ENCODE measurements at places on chromosomes 6 and 20. TPM values are rescaled to one million over a fixed set of nuclear protein-coding genes. Genes with fewer than 3 reads are reported as not detected.

DNA sequence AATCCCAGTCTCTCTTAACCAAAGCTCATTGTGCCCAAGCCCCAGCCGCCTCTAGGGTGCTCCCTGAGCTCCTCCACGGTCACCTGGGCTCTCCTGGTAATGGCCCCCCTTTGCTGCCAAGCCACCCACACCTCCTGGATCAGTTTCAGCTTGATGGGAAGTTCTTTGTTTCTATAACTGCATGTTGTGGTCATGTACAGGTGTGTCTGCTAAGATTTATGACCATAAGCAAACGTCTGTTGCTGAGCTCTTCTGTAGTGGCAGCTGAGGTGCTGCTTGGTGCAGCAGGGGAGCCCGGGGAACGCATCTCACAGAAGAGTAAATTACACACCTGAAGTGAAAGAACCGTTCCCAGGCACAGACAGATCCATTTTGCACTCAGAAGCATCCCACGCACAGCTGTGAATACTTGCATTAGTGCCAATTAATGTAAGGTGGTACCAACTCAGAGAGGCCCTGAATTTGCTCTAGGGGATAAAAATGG, 194.6 kb upstream of the ARID1B start:
- H3K4me1 ChIP-seq: no peaks in the 10 kb centered on the region
- H3K36me3 ChIP-seq: no peaks in the 10 kb centered on the region
- peaks cover 13% of the 10 kb centered on the region for H3K27me3 ChIP-seq
- DNase-seq: no peak
- no peak overlapping the region for H3K4me3 ChIP-seq

DNA sequence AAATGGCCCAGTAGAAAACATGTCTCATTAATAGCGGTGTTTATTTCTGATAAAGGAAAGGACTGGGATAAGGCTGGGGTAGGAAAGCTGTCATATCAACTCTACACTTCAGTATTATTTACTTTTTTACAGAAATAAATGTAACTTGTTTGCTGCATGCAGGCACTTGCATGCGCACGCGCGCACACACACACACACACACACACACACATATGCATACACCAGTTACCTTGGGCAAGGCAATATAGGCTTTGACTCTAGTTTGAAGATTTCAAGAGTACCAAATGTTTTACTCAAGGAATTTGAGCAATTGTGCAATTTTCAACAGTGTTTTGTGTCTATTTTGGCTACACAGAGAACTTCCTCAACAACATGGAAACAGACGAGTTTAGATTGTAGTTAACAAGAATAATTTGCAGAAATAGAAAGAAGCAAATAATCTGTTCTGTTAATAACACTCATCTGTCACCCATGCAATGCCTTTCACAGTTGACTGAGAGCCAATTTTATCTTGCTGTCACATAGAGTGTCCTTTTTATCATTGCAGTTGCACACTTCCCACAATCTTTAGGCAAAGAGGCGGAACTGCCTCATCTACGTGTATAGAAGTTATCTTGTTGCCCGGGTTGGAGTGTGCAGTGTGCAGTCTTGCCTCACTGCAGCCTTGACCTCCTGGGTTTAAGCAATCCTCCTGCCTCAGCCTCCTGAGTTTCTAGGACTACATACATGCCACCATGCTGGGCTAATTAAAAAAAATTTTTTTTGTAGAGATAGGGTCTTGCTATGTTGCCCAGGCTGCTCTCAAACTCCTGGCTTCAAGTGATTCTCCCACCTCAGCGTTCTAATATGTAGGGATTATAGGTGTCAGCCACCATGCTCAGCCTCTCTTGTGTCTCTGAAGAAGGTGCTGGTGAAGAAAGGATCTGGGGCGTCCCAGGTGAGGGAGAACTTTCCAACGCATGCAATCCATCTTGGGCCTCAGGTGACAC, 74.8 kb upstream of the SHLD1 start:
- no peak for DNase-seq
- no peaks in the 10 kb centered on the region for H3K27me3 ChIP-seq
- H3K36me3 ChIP-seq: no peaks in the 10 kb centered on the region
- peaks cover 5% of the 10 kb centered on the region for H3K4me1 ChIP-seq

GRCh38 chr6:7316658-7317533, 3.9 kb upstream of the SSR1 start:
- peaks cover 11% of the 10 kb centered on the region for H3K4me1 ChIP-seq
- H3K27ac ChIP-seq: no peak overlapping the region
- DNase-seq: no peak
- H3K36me3 ChIP-seq: no peaks in the 10 kb centered on the region
- H3K27me3 ChIP-seq: no peaks in the 10 kb centered on the region
- no peak overlapping the region for H3K4me3 ChIP-seq

- no peak overlapping the region for H3K27ac ChIP-seq
- peaks cover 8% of the 10 kb centered on the region for H3K36me3 ChIP-seq
- H3K4me1 ChIP-seq: peaks cover 20% of the 10 kb centered on the region
- DNase-seq: no peak
- H3K27me3 ChIP-seq: no peaks in the 10 kb centered on the region
- no peak overlapping the region for H3K4me3 ChIP-seq
Observed at GRCh38 chr6:111502154-111502553, 19.1 kb upstream of the REV3L start.

- H3K4me1 ChIP-seq: no peaks in the 10 kb centered on the region
- H3K36me3 ChIP-seq: no peaks in the 10 kb centered on the region
- no peak overlapping the region for H3K4me3 ChIP-seq
- no peak overlapping the region for H3K27ac ChIP-seq
Observed at GRCh38 chr6:113011389-113011788, 664.3 kb downstream of the RFPL4B start.

DNA sequence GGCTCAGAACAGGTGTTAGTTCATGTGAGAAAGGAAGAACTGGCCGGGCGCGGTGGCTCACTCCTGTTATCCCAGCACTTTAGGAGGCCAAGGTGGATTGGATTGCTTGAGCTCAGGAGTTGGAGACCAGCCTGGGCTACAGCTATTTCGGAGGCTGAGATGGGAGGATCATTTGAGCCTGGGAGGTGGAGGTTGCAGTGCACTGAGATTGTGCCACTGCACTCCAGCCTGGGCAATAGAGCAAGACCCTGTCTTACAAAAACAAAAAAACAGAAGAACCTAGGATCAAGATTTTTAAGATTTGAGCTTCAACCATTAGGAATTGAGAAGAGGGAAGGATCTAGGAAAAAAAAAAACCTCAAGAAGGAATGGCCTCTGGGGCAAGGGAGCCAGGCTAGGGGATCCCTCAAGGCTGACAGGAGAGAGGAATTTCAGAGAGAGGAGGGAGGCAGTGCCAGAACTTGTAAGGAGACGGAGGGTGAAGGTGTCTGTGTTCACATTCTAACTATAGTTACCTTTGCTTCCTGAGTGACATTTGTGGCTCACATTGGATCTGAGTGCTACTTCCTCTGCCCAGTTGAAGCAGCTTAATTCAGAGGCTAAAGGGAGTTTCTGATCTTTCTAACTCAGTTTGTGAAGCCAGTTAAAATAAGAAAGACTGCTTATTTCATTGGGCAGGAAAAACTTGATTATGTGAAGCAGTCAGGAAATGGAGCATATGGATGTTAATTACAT, 26.1 kb downstream of the CHMP4B start:
- H3K27ac ChIP-seq: peak overlapping the region; percentile 90
- H3K4me3 ChIP-seq: no peak overlapping the region
- no peak for DNase-seq
- peaks cover 5% of the 10 kb centered on the region for H3K36me3 ChIP-seq
- no peaks in the 10 kb centered on the region for H3K27me3 ChIP-seq
- H3K4me1 ChIP-seq: peaks cover 64% of the 10 kb centered on the region

- peak overlapping the region; percentile 97 for H3K4me3 ChIP-seq
- DNase-seq: no peak
- peaks cover 32% of the 10 kb centered on the region for H3K4me1 ChIP-seq
- no peaks in the 10 kb centered on the region for H3K27me3 ChIP-seq
- H3K27ac ChIP-seq: peak overlapping the region; percentile 98
Observed at GRCh38 chr6:119076173-119076572, 2.3 kb downstream of the FAM184A start.

DNA sequence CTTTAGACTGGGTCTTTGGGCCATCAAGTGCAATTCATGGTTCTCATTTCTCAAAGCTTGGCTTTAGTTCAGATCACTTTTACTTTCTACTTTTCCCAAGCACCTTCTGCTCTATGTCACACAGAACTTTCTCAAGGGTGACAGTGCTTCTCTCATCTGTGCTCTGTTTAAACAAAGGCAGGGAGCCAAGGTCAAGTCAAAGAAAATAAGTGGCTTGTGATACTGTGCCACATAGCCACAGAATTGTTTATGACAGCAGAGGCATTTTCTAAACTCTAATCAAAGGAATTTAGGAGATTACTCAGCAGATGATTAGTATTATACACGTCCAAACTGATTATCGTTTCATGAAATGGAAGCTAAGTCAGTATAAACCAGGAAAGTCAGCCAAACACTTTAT, 348.0 kb downstream of the HDGFL1 start:
- no peaks in the 10 kb centered on the region for H3K36me3 ChIP-seq
- H3K27ac ChIP-seq: no peak overlapping the region
- DNase-seq: no peak
- H3K4me3 ChIP-seq: no peak overlapping the region
- no peaks in the 10 kb centered on the region for H3K4me1 ChIP-seq

DNA sequence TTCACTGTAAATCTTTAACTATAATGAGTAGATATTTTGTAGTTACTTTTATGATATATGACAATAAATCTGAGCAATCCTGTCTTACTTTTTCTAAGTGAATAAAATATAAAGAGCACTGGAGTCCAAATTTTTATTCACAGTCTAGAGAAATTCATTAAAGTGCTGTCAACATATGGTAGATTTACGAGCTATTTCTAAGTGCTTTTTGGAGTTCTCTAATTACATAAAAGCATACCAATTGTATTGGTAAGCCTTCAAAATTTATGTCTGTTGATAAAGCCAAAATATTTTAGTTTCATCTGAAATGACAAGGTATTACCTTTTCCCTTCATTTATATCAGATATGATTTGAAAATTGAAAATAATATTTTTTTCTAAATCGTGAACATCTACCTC, 75.4 kb downstream of the MAN1A1 start:
- no peak for DNase-seq
- H3K27me3 ChIP-seq: no peaks in the 10 kb centered on the region
- H3K27ac ChIP-seq: no peak overlapping the region
- no peak overlapping the region for H3K4me3 ChIP-seq

GRCh38 chr20:6940048-6940447, 172.6 kb downstream of the BMP2 start:
- H3K4me1 ChIP-seq: no peaks in the 10 kb centered on the region
- H3K36me3 ChIP-seq: no peaks in the 10 kb centered on the region
- DNase-seq: no peak
- H3K27me3 ChIP-seq: no peaks in the 10 kb centered on the region

- no peak overlapping the region for H3K27ac ChIP-seq
- H3K4me3 ChIP-seq: no peak overlapping the region
- no peak for DNase-seq
- peaks cover 3% of the 10 kb centered on the region for H3K4me1 ChIP-seq
Observed at GRCh38 chr20:50712771-50713656, 18.4 kb upstream of the PARD6B start.

DNA sequence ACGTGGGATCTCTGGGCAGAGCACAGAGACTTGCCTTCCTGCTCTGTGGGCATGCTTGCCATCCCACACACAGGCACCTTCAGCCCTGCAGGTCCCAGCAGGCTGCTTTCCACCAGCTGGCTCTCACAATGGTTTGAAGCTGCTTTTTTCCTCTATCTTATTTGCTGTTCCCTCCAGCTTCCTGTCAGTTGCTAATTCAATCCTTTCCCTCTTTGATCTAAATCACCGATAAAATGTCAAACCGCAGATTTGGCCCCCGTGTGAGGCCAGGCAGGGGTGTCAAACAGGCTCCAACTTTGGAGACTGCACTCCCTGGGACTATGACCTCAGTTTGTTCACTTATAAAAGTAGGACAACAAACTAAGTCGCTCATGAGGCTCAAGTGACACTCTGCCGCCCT, 40.6 kb upstream of the PCMTD2 start:
- H3K4me1 ChIP-seq: peaks cover 24% of the 10 kb centered on the region
- peak overlapping the region; percentile 89 for H3K27ac ChIP-seq
- no peak overlapping the region for H3K4me3 ChIP-seq

- H3K36me3 ChIP-seq: peaks cover 2% of the 10 kb centered on the region
- H3K4me1 ChIP-seq: peaks cover 28% of the 10 kb centered on the region
- H3K27ac ChIP-seq: peak overlapping the region; percentile 94
- peak; percentile 46 for DNase-seq
- H3K4me3 ChIP-seq: peak overlapping the region; percentile 95
Observed at GRCh38 chr6:82246802-82247504, 591 bp downstream of the IBTK start.

DNA sequence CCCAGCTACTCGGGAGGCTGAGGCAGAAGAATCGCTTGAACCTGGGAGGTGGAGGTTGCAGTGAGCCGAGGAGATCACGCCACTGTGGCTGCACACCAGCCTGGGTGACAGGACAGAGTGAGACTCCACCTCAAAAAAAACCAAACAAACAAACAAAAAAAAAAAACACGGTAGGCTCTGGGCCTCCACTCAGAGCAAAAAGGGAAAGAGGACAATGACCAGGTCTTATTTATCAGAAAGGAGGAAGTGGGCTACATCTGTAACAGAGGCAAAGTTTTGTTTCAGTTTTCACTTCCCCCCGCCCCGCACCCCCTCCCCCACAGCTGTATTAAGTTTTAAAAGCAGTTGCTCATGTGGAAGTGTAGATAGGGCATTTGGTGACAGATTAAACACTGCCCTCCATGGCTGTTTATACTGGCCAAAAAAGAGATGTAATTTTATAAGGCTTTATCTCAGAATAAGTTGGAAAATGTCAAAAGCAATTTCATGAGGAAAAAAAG, 114.6 kb downstream of the RCAN2 start:
- no peaks in the 10 kb centered on the region for H3K4me1 ChIP-seq
- H3K27me3 ChIP-seq: peaks cover 53% of the 10 kb centered on the region
- no peaks in the 10 kb centered on the region for H3K36me3 ChIP-seq
- no peak for DNase-seq
- H3K4me3 ChIP-seq: peak overlapping the region; percentile 52

- H3K27ac ChIP-seq: no peak overlapping the region
- peaks cover 25% of the 10 kb centered on the region for H3K27me3 ChIP-seq
- DNase-seq: no peak
- no peak overlapping the region for H3K4me3 ChIP-seq
Observed at GRCh38 chr6:146433881-146434731, 109.5 kb upstream of the RAB32 start.

HFE gene
- 1.2 TPM for total RNA-seq

CAGE1 gene
- total RNA-seq: 0.57 TPM
